H7 (cell line): ENCODE measurements at places on chromosomes 1 and 21. TPM values are rescaled to one million over a fixed set of nuclear protein-coding genes. Genes with fewer than 3 reads are reported as not detected.

DNA sequence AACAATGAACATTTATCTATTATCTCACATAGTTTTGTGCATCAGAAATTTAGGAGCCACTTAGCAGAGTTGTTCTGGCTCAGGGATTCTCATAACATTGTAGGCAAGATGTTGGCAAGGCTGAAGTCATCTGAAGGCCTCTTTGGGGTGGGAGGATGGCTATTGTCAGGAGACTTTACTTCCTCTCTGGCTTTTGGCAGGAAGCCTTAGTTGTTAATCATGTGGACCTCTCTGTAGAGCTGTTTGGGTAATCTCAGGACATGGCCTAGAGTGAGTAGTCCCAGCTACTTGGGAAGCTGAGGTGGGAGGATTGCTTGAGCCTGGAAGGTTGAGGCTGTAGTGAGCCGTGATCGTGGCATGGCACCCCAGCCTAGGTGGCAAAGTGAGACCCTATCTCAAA is 40.2 kb downstream of the RASAL2 start:
- no peak for DNase-seq

GRCh38 chr21:45579383-45580180 is 37.3 kb upstream of the SLC19A1 start:
- DNase-seq, result peak; percentile 44

DNA sequence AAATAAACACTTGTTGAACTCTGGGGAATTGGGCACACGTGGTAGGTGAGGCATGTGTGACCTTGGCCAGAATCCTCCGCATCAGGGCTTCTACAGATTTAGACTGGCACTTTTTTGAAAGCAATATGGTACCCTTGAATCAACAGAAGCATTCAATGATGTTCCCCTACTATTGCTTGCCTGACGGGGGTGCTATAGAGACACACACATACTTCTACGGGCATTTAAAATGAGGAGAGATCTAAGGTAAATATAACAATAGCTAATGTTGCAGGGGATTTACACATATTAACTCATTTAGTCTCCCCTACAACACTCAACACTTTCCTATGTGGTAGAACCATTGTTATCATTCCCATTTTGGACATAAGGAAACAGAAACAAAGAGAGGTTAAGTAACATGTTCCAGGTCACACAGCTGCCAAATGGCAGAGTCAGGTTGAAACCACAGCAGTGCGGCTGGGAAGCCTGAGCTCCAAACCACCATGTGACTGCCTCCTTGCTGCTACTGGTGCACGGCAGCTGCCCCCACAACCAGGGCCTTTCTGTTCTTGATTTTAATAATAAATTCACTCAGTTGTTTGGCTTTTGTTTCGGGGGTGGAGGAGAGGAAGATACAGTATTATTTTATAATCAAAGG is 147.4 kb downstream of the ZNF281 start:
- peak; percentile 19 for DNase-seq

The OR2L5 gene
- not detected in 2 replicates for total RNA-seq

The PDE9A gene
- total RNA-seq, result 24.2 and 37.9 TPM in 2 replicates

DNA sequence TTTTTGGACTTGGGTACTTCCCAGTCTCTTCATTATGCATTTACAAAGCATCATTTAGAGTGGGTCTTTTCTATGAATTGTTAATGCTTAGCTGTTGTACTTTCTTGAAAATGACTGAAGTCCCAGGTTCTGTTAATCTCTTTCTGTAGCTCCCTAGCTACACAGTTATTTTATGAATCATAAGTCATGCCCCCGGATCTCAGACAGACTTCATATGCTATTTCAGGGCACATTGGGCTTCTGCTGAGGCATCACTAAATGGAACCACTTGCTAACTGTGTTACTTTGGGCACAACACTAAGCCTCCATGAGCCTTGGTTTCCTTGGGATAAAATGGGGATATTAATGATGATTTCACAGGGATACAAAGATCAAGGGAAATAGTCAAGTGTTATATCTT is 55.5 kb upstream of the RBM15 start:
- no peak for DNase-seq

GRCh38 chr1:211336161-211336560 is 9.5 kb downstream of the TRAF5 start:
- DNase-seq, result no peak

The ELF3 gene
- total RNA-seq, result 3.6 and 6.9 TPM in 2 replicates

The SLC1A7 gene
- total RNA-seq, result 0.18 TPM in 1 of 2 replicates, not detected in the other

DNA sequence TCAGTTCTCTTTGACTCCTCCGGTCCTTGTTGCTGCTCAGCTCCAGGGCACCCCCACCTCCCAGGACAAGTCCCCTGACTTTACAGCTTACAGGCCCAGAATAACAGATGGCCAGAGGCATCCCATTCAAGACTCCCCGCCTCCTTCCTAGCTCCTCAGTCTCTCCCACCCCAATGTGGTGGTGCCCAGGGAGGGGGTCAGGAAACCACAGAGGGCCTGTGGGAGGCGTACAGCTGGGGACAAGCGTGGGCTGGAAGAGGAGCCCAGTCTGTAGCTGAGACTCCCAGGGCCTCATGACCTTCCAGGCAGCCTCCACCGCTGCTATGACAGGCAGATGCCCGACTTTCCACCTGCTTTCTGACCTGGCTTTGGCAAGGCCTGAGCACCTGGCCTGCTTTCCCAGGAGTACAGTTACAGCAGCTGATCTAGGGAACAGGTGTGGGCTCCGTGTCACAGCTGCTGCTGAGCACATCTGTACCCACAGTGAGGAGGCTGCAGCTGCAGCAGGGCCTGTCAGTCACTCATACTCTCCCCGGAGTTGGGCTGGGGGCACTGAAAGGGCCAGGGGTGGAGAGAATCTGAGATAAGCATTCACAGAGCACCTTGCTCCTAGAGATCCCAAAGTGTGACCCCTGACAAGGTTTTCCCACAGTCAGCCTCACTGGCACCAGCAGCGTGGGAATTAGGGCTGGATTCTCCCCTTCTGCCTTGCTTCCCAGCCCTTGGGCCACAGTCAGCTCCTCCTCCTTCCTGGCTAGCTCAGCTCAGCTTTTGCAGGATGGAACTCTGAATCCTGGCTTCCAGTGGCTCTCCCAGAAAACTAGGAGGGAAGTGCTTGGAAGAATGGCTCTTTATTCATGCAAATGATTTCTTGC is 7.1 kb upstream of the NAV1 start:
- no peak for DNase-seq

The COL18A1 gene
- 327 and 328 TPM in 2 replicates for total RNA-seq

DNA sequence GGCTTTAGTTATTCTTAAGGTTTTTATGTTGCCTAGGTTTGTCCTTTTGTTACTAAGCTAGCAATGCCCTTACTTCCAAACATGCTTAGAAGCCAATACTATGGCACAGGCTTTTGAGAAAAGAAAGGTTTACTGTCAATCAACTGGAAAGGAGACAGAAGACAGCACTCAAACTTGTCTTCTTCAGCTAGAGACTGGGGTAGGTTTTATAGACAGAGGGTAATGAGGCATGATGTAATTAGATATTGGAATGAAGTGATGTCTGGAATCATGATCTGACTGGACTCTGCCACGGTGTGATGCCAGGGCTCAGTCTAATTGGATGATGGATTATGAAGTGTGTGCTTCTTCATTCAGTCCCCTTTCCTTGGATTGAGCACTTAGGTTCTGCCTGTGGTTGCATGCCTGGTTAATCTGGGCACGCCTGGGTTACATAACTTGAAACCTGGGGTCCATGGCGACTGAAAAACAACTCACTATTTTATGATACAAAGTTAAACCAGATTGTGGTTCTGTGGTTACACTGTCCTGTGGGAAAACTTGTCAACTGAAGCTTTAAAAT is 625.8 kb downstream of the BRINP3 start:
- no peak for DNase-seq

The CHIA gene
- not detected in 2 replicates for total RNA-seq

GRCh38 chr21:45427331-45428271 is 22.6 kb downstream of the COL18A1 start:
- DNase-seq, result peak; percentile 94

- no peak for DNase-seq
Measured at GRCh38 chr1:3767328-3767925, 5.1 kb upstream of the SMIM1 start.

GRCh38 chr1:169460191-169460833 is 25.4 kb downstream of the SLC19A2 start:
- peak; percentile 36 for DNase-seq

- no peak for DNase-seq
Measured at GRCh38 chr1:111837393-111837792, 81.7 kb downstream of the DDX20 start.

The YTHDF2 gene
- total RNA-seq, result 114 and 137 TPM in 2 replicates

DNA sequence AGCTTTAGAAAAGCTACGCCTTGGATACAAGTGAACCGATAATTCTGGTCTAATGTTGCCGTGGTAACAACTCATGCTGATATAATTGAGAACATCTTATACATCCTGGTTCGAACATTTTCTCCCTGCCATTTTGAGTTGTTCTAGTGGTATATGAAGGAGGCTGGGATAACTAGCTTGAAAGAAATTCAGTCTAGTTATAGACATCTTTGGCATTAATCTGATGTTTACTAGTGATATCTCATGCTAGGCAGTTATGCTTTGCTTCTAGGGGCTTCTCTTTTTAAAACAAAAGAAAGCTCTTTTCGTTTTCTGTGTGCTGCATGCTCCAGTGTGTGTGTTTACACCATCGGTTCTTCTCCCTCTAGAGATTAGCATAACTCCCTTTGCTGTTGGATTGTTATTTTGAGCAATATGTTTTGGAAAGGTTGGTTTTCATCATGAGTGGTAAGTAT is 20.5 kb downstream of the PRKACB start:
- no peak for DNase-seq

DNA sequence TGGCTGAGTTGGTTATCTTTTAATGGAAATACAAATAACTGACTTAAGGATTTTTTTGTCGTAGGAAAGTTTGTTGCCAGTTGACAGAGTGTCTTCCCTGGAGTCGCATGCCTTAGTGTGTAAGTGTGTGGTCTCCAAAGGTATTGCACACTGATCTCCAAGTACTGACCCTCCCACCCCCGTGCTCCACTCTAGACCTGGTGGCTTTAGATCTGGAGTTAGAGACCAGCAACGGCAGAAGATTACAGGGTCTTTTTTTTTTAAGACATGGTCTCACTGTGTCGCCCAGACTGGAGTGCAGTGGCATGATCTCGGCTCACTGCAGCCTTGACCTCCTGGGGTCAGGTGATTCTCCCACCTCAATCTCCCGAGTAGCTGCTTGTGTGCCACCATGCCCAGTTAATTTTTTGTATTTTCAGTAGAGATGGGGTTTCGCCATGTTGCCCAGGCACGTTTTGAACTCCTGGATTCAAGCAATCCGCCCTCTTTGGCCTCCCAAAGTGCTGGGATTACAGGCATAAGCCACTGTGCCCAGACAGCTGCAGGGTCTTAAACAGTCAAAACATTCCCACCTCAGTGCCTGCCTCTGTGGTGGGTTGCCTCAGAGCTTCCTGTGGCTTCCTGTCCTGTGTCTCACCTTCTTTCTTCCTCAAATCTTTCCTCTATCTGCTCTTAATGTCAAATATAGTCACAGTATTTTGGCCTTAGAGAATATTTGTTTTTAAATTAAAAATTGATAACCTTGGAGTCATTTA is 6.9 kb downstream of the TRAPPC10 start:
- no peak for DNase-seq

The GBP7 gene
- total RNA-seq, result not detected in 2 replicates

DNA sequence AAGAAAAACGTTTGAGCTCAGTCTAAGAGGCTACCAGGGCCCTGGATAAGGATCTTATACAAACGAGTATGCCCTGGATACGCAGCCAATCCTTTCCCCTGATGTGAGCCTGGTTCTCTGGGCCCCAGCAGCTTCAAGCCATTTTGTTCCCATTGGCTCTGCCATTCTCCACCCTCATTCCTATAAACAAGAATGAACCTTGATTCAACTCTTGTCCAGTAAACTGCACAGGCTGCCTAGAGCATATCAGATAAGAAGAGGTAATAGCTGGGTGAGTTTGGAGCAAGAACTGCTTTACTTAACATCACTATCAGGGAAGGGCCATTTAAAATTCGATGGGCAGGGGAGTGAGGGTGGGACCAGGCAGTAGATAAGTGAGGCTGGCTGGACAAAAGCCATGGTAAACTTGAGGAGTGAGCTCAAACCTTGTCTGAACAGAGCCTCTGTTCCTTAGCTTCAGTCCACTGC is 11.3 kb downstream of the BTG2 start:
- DNase-seq, result no peak
